ENCODE measurements at places on chromosomes 3 and 15. TPM values are rescaled to one million over a fixed set of nuclear protein-coding genes. Genes with fewer than 3 reads are reported as not detected.
A peak's percentile ranks its signal among the peaks of the same experiment; 100 is the strongest.

C3orf49 gene
- total RNA-seq, result not detected

DNA sequence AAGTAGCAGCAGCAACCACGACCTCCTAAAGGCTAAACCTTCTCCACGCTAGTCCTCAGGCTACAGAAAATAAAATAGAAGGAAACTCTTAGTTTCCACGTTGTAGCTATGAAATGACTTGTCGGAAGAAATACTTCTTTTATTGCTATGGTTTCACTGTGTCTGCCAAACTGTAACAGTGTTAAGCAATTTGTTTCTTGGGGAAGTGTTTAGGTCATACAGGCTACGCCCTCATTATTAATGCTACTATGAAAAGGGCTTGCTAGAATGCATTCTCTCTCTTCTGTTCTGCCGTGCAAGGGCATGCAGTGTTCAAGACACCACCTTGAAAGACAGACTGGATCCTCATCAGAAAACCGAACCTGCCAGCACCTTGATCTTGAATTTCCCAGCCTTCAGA is 462.7 kb downstream of the PLOD2 start:
- DNase-seq, result no peak

DNA sequence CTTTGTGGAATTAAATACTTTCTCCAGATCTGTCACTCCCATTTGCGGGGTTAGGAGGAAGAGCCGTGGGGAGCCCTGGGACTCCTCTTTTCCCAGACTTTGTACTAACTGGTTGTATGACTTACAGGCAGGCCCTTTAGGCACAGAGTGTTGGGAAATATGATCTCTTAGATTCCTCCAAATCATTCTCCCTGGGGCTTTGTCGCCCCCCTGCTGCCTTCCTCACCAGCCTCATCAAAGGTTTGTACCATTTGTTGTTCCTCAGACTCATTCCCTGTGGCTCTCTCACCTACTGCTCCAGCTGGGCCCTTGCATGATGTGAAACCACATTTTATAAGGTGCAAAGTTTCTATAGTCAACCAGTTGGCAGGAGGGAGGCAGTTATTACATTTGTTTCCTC is 56.4 kb downstream of the CRYGS start:
- DNase-seq, result no peak

DNA sequence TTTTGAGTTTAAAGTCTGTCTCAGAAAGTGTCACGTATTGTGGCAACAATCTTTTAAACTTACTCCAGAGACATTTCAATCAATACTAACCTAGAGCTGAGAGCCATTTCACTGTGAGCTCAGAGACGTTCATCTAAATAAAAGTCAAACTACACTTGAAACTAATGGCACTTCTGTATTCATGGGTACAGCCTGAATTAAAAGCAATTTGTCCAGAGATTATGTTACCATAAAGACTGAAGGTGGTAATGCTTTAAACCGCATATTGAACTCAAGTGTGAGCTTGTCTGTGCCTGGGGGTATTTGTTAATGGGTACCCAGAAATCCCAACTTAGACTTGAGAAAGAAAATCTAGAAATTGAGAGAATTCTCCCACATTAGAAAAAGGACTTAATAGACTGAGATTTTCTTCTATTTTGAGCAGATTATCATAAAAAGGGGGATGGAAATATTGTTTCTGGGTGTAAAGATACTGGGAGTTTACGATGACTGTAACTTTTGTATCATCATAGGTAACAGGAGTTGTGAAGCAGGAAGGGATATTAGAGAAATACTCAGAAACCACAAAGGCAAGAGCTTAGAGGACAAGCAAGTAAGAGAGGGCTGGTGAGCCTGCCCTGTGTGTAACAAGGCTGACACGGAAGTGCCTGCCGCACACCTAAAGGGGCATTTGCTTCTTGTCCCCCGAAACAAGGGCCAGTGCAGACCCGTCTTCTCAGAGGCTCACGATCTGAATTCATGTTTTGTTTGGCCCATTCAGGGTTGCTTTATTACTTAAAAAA is 36.9 kb downstream of the LRIG1 start:
- no peak for DNase-seq

- no peak for DNase-seq
These were observed 195.6 kb upstream of the AZI2 start for GRCh38 chr3:28544236-28544635.

UNC13C gene
- not detected for total RNA-seq

GOLGA8A gene
- 248 TPM for total RNA-seq

GRCh38 chr3:58021072-58021959 is 13.1 kb downstream of the FLNB start:
- DNase-seq, result no peak

ANO10 gene
- 13.9 TPM for total RNA-seq

SLC24A5 gene
- total RNA-seq, result not detected

SHISA5 gene
- total RNA-seq, result 147 TPM

MEGF11 gene
- total RNA-seq, result not detected

TIGIT gene
- 4.6 TPM for total RNA-seq

GRCh38 chr15:38164507-38164906 is 88.1 kb upstream of the SPRED1 start:
- DNase-seq, result no peak

DNA sequence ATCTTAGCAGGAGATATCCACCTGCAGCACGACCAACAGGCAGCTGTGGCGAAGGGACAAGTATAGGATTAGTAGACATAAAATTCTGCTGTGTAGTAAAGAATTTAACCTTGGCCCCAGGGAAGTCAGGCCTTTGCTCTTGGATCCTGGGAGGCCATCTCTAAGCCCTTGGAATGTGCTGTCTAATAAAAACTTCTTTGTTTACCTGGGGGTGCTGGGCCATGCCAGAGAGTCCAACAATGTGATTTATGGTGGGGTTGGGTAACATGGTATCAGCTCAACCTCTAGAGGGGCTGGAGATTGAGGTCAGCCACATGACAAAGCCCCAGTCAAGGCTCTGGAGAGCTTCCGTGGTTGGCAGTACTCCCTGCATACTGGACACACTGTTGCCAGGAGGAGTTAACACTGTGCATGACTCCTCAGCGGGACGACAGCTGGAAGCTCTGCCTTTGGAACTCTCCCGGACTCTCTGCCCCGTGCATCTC is 52.4 kb downstream of the HEG1 start:
- DNase-seq, result no peak

B3GALNT1 gene
- total RNA-seq, result 9.8 TPM

DNA sequence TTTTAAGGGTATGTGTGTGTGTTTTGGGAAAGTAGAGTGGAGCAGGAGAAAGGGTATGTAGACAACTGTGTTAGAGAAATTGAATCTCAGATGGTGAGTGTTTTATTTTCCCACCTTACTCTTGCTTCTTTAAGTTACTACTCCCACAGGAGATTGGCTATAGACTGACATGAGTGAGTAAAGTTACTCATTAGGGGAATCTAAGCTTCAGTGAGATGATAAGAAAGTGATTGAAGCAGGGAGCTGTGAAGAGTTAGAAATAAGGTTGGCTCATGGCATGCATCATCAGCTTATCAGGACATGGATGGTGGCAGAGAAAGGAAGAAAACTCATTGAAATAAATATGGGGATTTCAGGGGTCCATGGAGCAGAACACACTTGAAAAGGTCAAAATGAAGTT is 88.9 kb downstream of the MBNL1 start:
- DNase-seq, result no peak

GRCh38 chr3:27680517-27681246 is 41.4 kb downstream of the EOMES start:
- DNase-seq, result no peak

DNA sequence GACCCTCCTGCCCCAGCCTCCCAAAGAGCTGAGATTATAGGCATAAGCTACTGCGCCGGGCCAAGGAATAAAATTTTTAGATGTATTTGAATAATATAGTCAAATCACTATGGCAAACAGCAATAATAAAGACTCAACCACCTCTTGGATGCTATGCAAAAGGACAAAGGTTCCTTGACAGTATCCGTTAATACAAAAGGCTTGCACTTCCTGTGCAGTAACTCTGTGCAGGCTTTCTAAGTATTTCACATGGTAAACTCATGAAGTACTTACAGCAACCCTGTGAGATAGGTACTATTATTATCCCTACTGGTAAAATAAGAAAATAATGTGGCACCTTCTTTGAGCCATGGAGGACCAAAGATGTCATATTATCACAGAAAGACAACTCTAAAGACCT is 86.8 kb downstream of the SHQ1 start:
- no peak for DNase-seq

- DNase-seq, result no peak
These were observed 546.1 kb downstream of the NTRK3 start for GRCh38 chr15:87710406-87710805.

GRCh38 chr3:59940718-59941117 is 890.9 kb upstream of the CFAP20DC start:
- DNase-seq, result peak; percentile 13

DNA sequence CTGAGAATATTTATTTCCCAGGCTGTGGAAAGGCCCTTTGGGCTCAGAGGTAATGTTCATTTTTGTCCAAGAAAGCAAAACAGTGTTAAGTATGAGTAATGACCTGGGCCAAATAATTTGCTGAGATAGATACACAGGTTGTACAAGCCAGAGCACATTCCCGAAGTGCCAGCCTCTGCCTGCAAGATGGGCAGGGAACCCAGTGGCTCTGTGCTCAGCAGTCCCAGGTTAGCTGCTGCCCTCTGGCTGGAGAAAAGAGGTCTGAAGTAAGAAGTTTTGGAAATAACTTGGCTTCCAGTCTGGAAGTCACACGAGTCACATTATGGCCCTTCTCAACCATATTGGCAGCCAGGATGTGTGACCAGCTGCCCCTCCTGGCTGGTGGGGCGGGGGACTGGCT is 20.2 kb downstream of the MYZAP start:
- peak; percentile 38 for DNase-seq

- DNase-seq, result no peak
These were observed 648.7 kb upstream of the CCDC54 start for GRCh38 chr3:106728315-106729098.

CASR gene
- not detected for total RNA-seq

SLC51B gene
- not detected for total RNA-seq

DNA sequence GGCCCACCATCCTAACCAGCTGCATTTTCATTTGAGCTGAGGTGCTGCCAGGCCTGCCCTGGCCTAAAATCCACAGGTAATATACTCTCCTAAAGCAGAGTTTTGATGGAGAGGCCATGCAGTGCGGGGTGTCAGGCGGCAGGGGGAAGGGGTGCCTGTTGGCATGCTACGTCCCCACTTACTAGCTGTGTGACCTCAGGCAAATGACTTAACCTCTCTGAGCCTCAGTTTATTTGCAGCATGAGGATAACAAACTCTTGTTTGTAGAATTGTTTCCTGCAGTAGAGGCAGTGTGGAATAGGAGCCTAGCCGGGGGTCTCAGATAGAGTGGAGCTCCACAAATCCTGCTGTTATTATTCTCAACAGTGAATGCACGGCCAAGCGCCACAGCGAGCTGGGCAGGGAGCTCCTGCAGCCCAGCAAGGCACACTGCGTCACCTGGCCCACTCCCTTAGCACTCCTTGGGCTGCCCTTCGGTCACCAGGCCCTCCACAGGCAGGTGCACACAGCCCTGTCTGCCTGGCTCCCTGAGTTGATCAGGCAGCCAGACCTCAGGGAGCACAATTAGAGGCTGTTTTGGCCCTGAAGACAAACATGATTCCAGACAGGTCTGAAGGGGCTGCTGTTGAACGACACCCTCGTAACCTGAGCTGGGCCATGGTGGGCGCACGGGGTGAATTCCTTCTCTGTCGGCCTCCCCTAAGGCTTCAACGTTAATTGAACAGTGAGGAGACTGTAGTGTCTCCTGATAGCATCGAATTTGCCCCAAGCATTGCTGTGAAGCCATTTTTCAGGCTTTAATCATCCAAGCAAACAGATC is 248.8 kb upstream of the LYSMD4 start:
- DNase-seq, result no peak

DNA sequence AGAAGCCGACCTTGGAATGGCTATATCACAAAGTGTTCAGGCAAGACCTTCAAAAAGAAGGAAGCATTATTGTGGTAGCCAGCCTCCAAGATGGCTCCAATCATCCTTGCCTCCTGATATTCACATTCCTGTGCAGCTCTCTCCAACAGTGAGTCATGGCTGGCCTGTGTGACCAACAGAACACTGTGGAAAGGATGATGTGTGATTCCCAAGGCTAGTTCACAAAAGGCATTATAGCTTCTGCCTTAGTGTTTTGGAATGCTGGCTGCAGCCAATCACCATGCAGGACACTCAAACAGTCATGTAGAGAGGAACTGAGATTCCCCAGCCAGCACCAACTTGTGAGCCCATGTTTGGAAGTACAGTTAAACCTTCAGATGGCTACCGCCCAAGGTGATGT is 102.6 kb downstream of the EFL1 start:
- no peak for DNase-seq

MUC20 gene
- total RNA-seq, result 15.6 TPM

A4GNT gene
- total RNA-seq, result not detected

CA12 gene
- total RNA-seq, result not detected

All from B cell (primary cell).